Thoracic aorta (tissue), 2 donors: ENCODE measurements at places on chromosomes 1 and 21. TPM values are rescaled to one million over a fixed set of nuclear protein-coding genes. Genes with fewer than 3 reads are reported as not detected.

Gene FAM163A
- not detected for total RNA-seq

Gene CD1E
- total RNA-seq: not detected

Gene OR10J1
- total RNA-seq: not detected

Gene GALE
- total RNA-seq: 10.0 TPM

Gene BRINP2
- total RNA-seq: not detected

Gene OR6K3
- total RNA-seq: not detected

Gene OR10Z1
- not detected for total RNA-seq

Gene LIPI
- not detected for total RNA-seq

Gene TRIM62
- total RNA-seq: 13.0 TPM

GRCh38 chr1:155052439-155053395 lies 1.6 kb downstream of the ADAM15 start:
- H3K27ac ChIP-seq: peak overlapping the region; percentile 85
- peaks cover 9% of the 10 kb centered on the region for H3K4me1 ChIP-seq
- no peaks in the 10 kb centered on the region for H3K27me3 ChIP-seq
- DNase-seq: no peak
- peak overlapping the region; percentile 92 for H3K4me3 ChIP-seq

- DNase-seq: no peak
- H3K27me3 ChIP-seq: no peaks in the 10 kb centered on the region
- H3K27ac ChIP-seq: no peak overlapping the region
- H3K4me1 ChIP-seq: no peaks in the 10 kb centered on the region
Measured at GRCh38 chr1:97727029-97727428, 193.8 kb downstream of the DPYD start.

- no peaks in the 10 kb centered on the region for H3K4me1 ChIP-seq
- H3K4me3 ChIP-seq: no peak overlapping the region
- DNase-seq: no peak
- H3K27me3 ChIP-seq: no peaks in the 10 kb centered on the region
- no peaks in the 10 kb centered on the region for H3K36me3 ChIP-seq
Measured at GRCh38 chr1:209895709-209896108, 42.3 kb upstream of the SYT14 start.

- peak within 1 kb of the TSS; percentile 60 for H3K27ac ChIP-seq
- peaks cover 21% of the 10 kb centered on the region for H3K4me1 ChIP-seq
- DNase-seq: no peak
- no peaks in the 10 kb centered on the region for H3K36me3 ChIP-seq
- H3K4me3 ChIP-seq: peak within 1 kb of the TSS; percentile 70
Measured at GRCh38 chr1:110390692-110391245, at the start of gene SLC16A4. SLC16A4 (minus strand) TSS chr1:110391026; CDS start chr1:110389323, 1,703 bp downstream.

- no peak overlapping the region for H3K4me3 ChIP-seq
- no peaks in the 10 kb centered on the region for H3K4me1 ChIP-seq
- no peak overlapping the region for H3K27ac ChIP-seq
- no peaks in the 10 kb centered on the region for H3K36me3 ChIP-seq
- no peaks in the 10 kb centered on the region for H3K27me3 ChIP-seq
- no peak for DNase-seq
Measured at GRCh38 chr1:168907786-168908348, 178.9 kb upstream of the DPT start.

DNA sequence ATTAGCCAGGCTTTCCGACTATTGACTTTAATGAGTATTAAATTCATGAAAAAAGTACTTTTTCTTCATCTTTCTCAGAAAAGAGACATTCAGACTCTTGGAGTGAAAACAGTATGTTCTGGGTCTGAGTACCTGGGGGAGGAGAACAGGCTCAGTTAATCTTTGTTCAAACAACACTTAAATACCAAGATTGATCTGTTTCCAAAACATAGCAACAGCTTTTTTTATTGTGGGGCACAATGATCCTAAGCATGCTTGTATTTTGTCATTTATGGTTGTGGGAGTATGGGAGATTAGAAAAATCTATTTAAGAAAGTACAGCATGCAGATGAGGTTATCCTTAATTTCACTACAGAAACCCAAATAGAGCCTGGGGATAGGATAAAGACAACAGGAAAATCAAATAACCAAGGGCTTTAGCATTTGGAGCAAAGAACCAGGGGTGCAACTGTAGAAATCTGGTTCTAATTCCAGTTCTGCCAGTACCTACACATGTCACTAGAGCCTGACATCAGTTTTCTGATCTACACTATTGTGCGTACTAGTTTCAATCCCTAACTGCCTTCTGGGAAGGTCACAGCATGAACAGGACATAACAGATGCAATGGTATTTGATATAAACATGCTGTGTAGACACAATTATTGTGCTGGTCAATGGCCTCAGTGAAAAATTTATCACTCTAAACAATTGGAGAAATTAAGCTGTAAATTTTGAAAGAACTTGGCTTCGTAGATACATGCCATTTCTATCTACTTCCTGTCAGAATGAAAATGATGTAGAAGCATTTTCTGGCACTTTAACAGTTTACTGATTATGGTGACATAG lies 91.2 kb downstream of the KCNK1 start:
- H3K36me3 ChIP-seq: no peaks in the 10 kb centered on the region
- H3K4me3 ChIP-seq: no peak overlapping the region
- peaks cover 4% of the 10 kb centered on the region for H3K4me1 ChIP-seq
- no peak for DNase-seq
- H3K27ac ChIP-seq: no peak overlapping the region

GRCh38 chr1:243493156-243494129 lies 237.6 kb downstream of the SDCCAG8 start:
- no peaks in the 10 kb centered on the region for H3K27me3 ChIP-seq
- no peak overlapping the region for H3K27ac ChIP-seq
- H3K36me3 ChIP-seq: no peaks in the 10 kb centered on the region
- peaks cover 14% of the 10 kb centered on the region for H3K4me1 ChIP-seq
- no peak overlapping the region for H3K4me3 ChIP-seq
- DNase-seq: no peak

DNA sequence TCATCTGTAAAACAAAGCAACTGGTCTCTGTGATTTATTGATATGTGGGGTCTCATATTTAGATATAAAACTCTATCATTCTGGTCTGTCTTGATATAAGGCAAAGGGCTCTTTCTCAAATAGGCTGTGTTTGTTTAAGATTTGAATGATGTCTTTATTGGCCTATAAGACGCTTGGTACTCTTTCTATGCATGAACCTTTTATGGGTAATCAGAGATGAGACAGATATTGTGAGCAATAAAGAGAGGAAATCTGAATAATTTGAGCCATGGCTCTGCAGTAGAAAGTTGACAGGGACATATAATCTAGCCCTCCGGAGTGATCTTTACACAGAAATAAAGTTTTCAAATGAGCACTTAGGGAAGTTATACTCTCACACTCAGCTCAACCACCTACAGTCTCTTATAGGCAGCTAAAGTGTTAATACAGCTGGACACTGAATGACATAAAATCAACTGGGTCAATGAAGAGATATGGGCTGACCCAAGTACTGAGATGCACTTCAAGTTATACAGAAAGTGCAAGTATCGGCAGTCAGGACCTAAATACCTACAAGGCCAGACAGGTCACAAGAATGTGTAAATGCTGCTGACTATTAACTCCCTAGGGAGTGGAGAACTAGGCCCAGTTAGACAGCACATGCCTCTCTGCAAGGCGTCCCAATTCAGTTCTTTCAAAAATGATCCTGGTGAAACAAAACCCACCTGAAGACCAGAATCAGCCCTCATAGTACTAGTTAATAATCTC lies 111.0 kb downstream of the PTPN14 start:
- peaks cover 4% of the 10 kb centered on the region for H3K4me1 ChIP-seq
- no peak for DNase-seq
- no peaks in the 10 kb centered on the region for H3K27me3 ChIP-seq
- peak overlapping the region; percentile 56 for H3K27ac ChIP-seq
- no peaks in the 10 kb centered on the region for H3K36me3 ChIP-seq
- H3K4me3 ChIP-seq: no peak overlapping the region

GRCh38 chr1:116664366-116664977 lies 3.1 kb downstream of the IGSF3 start:
- no peak overlapping the region for H3K27ac ChIP-seq
- no peak for DNase-seq
- H3K4me1 ChIP-seq: peaks cover 13% of the 10 kb centered on the region
- H3K27me3 ChIP-seq: no peaks in the 10 kb centered on the region

- H3K27me3 ChIP-seq: no peaks in the 10 kb centered on the region
- no peak for DNase-seq
- H3K4me1 ChIP-seq: no peaks in the 10 kb centered on the region
- no peak overlapping the region for H3K4me3 ChIP-seq
- no peaks in the 10 kb centered on the region for H3K36me3 ChIP-seq
Measured at GRCh38 chr1:198883184-198883583, 244.3 kb downstream of the PTPRC start.

DNA sequence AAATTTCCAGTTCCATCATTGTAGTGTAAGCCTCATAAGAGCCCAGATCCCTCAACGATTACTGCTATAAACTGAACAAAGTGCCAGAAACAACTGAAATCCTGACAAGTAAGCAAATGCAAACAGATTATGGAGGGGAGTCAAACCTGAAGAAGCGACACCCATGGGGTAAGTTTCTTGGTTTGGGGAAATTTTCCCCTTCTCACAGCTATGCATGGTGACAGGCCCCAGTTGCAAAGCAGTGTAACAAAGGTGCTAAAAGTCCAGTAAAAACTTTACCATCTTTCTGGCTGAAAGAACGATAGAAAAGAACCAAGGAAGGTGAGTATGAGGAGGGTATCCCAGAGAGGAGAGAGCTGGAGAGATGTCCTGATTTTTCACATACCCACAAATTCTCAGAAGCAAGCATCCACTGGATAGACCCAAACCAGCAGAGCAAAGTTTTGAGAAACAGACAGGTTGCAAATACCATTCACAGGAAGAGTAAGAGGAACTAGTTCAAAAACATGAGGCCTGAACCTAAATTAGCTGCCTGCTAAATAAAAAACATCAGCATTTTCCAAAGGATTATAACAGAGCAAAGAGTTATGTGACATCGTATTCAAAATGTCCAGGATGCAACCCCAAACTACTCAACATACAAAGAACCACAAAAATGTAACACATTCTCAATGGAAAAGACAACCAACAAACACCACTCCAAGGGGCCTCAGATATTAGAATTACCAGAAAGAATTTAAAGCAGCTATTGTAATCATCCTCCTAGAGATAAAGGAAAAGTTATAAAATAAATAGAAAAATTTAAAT lies 14.5 kb downstream of the SCYL3 start:
- H3K27me3 ChIP-seq: no peaks in the 10 kb centered on the region
- peaks cover 13% of the 10 kb centered on the region for H3K36me3 ChIP-seq
- H3K27ac ChIP-seq: no peak overlapping the region
- H3K4me3 ChIP-seq: no peak overlapping the region
- no peaks in the 10 kb centered on the region for H3K4me1 ChIP-seq

DNA sequence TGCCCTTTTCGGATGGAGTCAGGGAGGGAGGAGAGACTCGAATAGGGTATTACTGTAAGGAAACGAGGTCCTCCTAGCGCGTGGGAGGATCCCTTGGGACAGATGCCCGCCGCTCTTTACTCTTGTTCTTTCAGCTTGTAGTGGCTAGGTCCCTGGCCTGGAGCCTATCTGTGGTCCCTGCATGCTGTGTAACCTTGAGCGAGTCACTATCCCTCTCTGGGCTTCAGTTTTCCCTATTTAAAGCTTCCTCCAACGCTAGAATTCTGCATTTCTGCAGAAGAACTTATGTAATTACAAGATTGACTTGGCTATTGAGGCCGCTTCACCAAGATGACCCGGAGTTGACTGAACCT lies 744 bp downstream of the MIER1 start:
- H3K4me3 ChIP-seq: peak overlapping the region; percentile 80
- H3K4me1 ChIP-seq: peaks cover 17% of the 10 kb centered on the region
- peak overlapping the region; percentile 95 for H3K27ac ChIP-seq
- no peak for DNase-seq
- no peaks in the 10 kb centered on the region for H3K36me3 ChIP-seq
- H3K27me3 ChIP-seq: no peaks in the 10 kb centered on the region

DNA sequence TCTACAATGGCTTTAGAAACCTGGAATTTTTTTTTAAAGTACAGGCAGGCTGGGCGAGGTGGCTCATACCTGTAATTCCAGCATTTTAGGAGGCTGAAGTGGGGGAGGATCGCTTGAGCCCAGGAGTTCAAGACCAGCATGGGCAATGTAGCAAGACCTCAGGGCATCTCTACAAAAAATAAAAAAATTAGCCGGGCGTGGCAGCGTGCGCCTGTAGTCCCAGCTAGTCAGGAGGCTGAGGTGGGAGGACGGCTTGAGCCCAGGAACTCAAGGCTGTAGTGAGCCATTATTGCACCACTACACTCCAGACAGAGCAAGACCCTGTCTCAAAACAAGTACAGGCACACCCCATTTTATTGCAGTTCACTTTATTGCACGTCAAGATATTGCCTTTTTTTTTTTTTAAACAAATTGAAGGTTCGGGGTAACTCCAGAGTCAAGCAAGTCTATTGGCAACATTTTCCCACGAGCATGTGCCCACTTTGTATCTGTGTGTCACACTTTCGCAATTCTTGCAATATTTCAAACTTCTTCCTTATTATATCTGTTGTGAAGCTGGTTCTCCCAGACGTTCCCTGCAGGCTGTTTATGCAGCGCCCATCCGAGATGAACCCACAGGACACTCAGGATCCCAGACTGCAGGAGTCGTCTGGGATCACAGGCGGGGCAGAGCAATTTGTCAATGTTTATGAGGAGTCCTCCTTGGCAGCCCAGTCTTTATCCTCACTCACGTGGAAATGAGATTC lies 4.7 kb downstream of the HES2 start:
- no peaks in the 10 kb centered on the region for H3K36me3 ChIP-seq
- peaks cover 13% of the 10 kb centered on the region for H3K4me1 ChIP-seq
- no peak overlapping the region for H3K4me3 ChIP-seq
- H3K27ac ChIP-seq: no peak overlapping the region

- peaks cover 12% of the 10 kb centered on the region for H3K4me1 ChIP-seq
- no peak overlapping the region for H3K27ac ChIP-seq
- DNase-seq: no peak
- peak overlapping the region; percentile 29 for H3K4me3 ChIP-seq
- no peaks in the 10 kb centered on the region for H3K36me3 ChIP-seq
Measured at GRCh38 chr1:185670187-185670627, 64.0 kb upstream of the HMCN1 start.

- H3K27me3 ChIP-seq: no peaks in the 10 kb centered on the region
- no peak for DNase-seq
- no peaks in the 10 kb centered on the region for H3K36me3 ChIP-seq
Measured at GRCh38 chr1:86150553-86151055, 6.0 kb downstream of the COL24A1 start.

GRCh38 chr1:112687361-112687760 lies 12.9 kb downstream of the MOV10 start:
- no peak overlapping the region for H3K4me3 ChIP-seq
- no peaks in the 10 kb centered on the region for H3K27me3 ChIP-seq
- H3K27ac ChIP-seq: no peak overlapping the region
- no peak for DNase-seq
- H3K4me1 ChIP-seq: no peaks in the 10 kb centered on the region
- H3K36me3 ChIP-seq: peaks cover 11% of the 10 kb centered on the region

- H3K27ac ChIP-seq: no peak overlapping the region
- no peak for DNase-seq
- H3K4me3 ChIP-seq: no peak overlapping the region
Measured at GRCh38 chr1:54743416-54744226, 20.7 kb downstream of the PARS2 start.

GRCh38 chr1:41021526-41022308 lies at the start of gene SLFNL1:
SLFNL1 (minus strand) TSS chr1:41021725; CDS start chr1:41020660, 1,065 bp downstream.
- peaks cover 19% of the 10 kb centered on the region for H3K36me3 ChIP-seq
- DNase-seq: no peak
- no peak within 1 kb of the TSS for H3K27ac ChIP-seq

DNA sequence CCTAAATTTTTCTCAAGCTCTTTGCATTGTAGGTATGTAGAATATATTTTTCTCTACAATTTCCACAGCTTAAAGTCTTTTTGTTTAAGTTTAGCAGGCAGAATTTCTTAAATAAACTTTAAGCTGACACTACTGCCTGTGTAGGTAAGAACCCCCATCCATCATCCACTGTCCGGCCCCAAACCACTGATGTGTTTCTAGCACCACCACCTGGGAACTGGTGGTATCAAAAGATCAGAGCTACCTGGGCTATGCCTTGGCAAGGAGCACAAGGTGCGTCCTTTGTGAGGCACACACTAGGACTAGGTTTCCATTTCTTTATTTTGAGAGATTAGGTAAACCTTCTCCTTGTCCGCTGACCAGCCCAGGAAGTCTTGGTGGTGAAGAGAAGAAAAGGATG lies 10.5 kb upstream of the LELP1 start:
- H3K36me3 ChIP-seq: no peaks in the 10 kb centered on the region
- H3K27ac ChIP-seq: no peak overlapping the region
